ENCODE measurements at places on chromosomes 5 and 9. TPM values are rescaled to one million over a fixed set of nuclear protein-coding genes. Genes with fewer than 3 reads are reported as not detected.
A peak's percentile ranks its signal among the peaks of the same experiment; 100 is the strongest.

GRCh38 chr5:9653811-9654210 is 23.7 kb upstream of the TAS2R1 start:
- DNase-seq = no peak

GRCh38 chr5:133289686-133290367 is 238.0 kb downstream of the HSPA4 start:
- DNase-seq = no peak

DNA sequence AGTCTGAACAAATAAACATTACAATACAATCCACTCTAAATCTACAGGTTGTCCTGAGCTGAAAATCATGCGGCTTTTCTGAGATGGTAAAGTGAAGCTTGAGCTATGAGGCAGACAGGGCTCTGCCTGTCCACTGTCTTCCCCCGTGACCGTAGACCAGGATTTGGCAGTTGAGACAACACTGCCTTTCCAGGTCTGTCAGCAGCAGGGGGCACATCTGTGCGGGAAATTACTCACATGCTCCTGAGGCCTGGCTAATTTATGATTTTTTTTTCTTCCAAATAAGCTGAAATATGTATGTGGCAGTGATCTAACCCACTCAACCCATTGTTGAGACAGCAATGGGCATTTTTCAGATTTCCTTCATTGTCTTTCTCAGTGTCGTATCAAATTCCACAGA is 307.9 kb downstream of the FBXL7 start:
- peak; percentile 31 for DNase-seq

DNA sequence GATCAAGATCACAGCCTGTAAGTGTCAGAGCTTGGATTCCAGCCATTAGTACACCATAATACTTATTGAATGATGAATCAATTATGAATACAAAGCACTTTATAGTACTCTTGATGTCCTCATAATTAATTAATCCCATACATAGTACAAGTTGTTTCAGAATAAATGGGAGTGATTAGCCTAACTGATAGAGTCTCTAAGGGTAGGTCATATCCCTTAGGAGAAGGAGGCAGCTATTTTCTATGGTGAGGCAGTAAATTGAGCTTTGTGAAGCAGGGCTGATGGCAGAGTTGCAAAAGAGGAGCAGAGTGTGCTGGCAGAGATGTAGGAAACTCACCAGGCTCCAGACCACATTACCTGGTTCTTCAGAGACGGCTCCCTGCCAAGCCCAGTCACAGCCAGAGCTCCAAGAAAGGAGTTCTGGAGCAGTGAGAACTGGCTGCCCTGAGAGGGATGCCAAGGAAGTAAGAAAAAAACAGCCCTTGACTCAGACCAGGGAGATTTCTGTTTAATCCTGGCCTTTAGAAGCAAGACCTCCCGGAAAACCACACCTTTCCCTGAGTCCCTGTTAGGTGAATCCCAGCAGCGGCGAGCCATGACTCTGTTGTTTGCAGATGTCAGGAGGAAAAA is 112.9 kb downstream of the SH3TC2 start:
- no peak for DNase-seq

GRCh38 chr9:70060883-70061507 is 17.3 kb downstream of the MAMDC2 start:
- DNase-seq = no peak

CCDC69 gene
- total RNA-seq = 2.0 TPM

GRCh38 chr9:87505869-87506678 is 8.4 kb downstream of the DAPK1 start:
- no peak for DNase-seq

PPP3R2 gene
- not detected for total RNA-seq

DNA sequence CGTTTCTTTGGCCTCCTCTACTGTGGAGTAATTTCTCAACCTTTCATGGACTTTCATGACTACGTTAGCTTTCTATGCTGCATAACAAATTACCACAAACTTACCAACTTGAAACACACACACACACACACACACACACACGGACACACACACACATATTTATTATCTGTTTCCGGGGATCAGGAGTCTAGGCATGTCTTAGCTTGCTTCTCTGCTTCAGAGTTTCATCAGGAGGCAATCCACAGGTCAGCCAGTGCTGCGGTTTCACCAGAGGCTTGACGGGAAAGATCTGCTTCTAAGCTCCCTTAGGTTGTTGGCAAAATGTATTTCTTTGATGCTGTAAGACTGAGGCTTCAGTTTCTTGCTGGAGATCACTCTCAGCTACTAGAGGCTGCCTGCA is 59.0 kb upstream of the C9orf72 start:
- DNase-seq = no peak

SLC36A2 gene
- total RNA-seq = not detected

GRCh38 chr9:101977614-101978210 is 239.3 kb upstream of the GRIN3A start:
- no peak for DNase-seq

GRCh38 chr5:36790847-36791246 is 85.7 kb upstream of the NIPBL start:
- DNase-seq = no peak

OR1Q1 gene
- total RNA-seq = not detected

PAPPA gene
- total RNA-seq = 10.5 TPM

DNA sequence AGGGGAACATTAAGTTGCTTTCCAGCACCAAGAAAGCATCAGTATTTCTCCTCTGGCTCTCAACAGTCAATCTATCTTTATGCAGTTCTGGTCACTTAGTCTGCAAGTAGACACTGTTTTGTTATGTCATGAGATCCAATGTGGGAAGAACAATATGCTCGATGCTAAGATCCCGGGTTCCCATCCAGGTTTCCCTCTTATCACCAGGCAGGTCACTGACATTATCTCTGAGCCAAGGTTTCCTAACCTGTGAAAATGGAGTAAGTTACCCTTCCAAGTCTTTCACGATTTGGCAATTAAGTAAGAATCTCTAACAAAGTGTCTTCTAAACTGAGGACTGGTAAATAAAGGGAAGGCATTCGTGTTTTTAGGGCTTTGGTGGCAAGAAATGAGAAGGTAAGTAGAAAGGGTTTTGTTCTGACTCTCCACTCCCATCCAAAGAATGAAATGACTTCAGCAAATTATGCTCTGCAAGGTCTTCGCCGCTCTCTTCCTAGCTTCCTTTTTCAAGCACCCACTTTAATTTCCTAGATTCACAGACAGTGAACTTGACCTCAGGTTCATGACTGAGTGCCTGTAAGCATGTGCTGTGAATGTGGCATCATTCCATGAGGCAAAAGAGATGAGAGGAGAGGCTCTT is 86.4 kb downstream of the DCP2 start:
- no peak for DNase-seq

MYMK gene
- total RNA-seq = not detected

- peak; percentile 46 for DNase-seq
Observed at GRCh38 chr5:96297290-96297689, 135.8 kb downstream of the PCSK1 start.

Measured in glutamatergic neuron (in vitro differentiated cells).